ENCODE measurements at places on chromosomes 11 and 22.

DNA sequence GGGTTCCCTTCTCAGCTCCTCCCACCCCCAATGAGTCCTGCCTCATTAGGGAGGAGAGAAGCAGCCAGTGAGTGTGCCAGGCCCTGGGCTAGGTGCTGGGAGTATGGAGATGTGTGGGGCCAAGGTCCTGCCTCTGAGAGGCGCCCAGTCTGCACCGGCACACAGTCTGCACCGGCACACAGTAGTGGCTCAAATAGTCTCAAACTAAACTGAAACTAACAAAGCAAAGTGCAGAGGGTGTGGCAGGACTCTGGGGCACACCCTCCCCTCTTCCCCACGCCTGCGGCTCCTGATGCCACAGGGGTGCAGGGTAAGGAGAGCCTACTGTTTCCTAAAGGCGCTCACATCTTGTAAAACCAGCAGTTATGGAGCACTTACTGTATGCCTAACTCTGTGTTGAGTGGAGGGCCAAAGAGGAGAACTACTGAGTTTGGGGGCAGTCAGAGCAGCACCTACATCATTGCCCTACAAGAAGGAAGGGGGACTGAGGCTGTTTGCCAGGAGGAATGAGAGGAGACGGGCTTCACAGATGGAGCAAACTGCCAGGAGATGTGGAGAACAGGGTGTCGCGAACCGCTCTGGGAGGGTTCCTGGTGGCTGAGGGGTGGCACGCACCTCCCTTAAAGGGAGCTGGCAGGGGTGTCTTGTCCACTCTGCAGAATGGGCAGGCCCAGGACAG lies 939 bp upstream of the SH3BP1 start:
- no peak for DNase-seq

DNA sequence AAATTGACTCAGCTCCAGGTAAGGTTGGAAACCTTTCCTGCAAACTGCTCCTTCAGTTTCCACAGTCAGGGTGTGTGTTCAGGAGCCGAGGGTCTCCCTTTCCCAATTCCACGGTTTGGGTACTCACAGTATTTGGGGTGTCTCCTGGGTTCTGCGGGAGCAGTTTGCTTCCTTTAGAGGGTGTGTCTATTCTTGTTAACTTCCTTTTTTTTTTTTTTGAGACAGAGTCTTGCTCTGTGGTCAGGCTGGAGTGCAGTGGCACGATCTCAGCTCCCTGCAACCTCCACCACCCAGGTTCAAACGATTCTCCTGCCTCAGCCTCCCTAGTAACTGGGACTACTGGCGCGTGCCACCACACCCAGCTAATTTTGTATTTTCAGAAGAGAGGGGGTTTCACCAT lies 251.4 kb downstream of the LUZP2 start:
- no peak for DNase-seq

GRCh38 chr11:63032457-63032856 lies 16.8 kb upstream of the SLC22A8 start:
- DNase-seq, result no peak

DNA sequence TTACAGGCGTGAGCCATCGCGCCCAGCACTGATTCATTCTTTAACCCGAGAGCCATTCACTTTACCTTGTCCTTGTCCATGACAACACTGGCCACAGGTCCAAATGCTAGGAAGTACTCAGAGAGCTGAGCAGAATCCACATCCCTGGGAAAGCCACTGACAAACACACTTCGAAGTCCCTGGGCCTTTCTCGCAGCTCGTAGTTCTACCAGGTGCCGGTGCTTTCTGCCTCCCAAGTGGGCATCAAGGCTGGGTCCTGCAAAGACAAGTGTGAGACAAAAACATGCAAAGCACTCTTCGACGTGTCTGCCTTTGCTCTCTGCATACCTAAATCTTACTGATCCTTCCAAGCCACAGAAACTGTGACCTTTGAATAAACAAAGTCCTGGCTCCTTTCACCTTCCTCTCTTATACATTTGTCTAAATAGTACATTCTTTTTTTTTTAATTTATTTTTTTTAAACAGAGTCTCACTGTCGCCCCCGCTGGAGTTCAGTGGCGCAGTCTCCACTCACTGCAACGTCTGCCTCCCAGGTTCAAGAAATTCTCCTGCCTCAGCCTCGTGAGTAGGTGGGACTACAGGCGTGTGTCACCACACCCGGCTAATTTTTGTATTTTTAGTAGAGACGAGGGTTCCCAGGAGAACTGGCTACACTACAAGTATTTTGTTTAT lies 2.2 kb downstream of the TUT1 start:
- DNase-seq, result no peak

DNA sequence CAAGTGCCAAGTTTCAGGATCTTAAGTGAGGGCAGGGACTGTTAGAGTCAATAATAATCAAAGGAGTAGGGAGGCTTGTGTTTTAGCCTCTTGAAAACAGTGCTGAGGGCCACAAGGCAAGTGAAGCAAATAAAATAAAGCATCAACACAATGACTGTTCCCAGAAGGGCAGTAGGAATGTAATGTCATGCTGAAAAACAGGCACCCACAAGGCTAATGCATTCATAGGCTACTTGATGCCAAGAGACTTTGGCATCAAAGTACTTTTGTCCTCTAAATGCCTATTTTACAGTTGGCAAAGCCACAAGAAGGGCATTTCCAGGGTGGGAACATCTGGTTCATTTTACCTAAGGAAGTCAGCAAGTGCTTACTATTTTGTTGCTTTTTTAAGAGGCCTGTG lies 22.9 kb downstream of the RAB39A start:
- DNase-seq, result no peak

GRCh38 chr11:2748814-2749554 lies 49.2 kb upstream of the KCNQ1OT1 start:
- DNase-seq, result no peak

DNA sequence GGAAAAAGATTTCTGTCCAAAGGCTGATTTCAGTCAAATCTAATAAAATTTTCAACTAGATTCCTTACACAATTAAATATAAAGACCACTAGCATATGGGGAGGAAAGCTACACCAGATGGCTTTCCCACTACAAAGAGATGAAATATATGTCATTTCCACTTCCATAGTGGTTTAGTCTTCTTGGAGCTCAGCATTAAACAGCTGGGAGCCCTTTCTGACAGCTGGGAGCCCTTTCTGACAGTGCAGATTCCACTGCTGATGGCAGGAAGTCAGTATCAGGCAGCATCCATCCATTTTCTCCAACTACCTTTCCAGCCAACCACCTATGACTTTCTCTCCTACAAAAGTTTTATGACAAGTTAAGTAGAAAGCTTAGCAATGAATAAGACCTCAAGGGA lies 177.9 kb downstream of the RRAS2 start:
- DNase-seq, result no peak

- no peak for DNase-seq
Observed at GRCh38 chr11:65586676-65587075, 8.9 kb downstream of the KCNK7 start.

DNA sequence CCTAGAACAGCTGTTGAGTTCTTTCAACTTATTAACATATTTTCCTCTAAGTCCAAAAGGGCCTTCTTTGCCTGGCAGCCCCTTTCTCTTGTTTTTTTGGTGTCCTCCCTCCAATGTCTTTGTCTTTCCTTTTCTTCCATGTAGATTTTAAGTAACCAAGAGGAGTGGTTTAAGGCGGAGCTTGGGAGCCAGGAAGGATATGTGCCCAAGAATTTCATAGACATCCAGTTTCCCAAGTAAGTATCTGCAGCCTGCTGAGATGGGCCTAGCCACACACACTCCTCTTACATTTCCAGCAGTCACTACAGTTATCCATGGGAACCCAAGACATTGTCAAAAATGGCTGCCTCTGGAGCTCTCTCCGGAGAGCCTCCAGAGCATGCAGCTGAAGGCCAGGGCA lies 4.5 kb upstream of the TMA7B start:
- DNase-seq, result no peak

DNA sequence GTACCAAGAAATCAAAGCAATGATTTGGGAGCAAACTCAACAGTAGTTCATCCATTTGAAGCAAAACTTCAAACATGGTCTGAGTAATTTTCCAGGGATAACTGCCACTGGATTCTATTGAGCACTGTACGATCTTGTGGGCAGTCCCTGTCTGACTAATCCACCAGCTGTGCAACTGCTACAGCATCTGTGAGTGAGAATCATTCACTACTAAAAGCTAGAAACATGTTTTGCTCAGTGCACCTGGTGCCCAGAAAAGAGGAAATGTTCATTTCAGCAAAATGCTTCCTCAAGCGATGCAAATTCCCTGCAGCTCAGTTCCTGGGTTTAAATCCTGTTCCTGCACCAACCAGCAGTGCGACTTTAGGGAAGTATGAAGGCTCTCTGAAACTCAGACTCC lies 1077.9 kb downstream of the DLG2 start:
- DNase-seq, result no peak

GRCh38 chr22:44102121-44102520 lies 78.0 kb downstream of the PARVB start:
- DNase-seq, result no peak

DNA sequence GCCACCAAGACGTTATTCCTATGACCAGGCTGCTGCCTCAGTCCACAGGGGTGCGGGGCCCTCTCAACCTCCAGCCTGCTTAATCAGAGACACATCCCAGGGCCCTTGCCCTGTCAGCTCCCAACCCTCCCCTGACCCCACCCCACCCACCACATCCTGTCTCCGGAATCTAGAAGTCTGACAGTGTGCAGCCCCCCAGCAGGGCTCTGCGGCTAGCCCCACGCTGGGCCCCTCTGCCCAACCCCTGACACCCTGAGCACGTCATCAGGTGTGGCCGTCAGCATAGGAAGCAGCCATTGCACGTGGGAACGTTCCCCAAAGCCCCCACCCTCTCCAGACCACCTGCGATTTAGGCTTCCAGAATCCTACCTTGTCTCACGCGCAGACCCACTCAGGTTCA lies 34.3 kb upstream of the IGSF9B start:
- no peak for DNase-seq

GRCh38 chr11:16293204-16293681 lies 63.1 kb downstream of the SOX6 start:
- no peak for DNase-seq

DNA sequence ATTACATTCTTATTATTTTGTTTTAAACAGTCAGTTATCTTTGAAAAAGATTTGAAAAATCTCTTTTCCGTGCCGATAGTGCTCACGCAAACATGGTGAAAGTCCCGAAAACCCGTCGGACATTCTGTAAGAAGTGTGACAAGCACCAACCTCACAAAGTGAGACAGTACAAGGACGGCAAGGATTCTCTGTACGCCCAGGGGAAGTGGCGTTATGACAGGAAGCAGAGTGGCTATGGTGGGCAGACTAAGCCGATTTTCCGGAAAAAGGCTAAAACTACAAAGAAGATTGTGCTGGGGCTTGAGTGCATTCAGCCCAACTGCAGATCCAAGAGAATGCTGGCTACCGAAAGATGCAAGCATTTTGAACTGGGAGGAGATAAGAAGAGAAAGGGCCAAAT lies 28.7 kb upstream of the CTSD start:
- DNase-seq, result no peak

DNA sequence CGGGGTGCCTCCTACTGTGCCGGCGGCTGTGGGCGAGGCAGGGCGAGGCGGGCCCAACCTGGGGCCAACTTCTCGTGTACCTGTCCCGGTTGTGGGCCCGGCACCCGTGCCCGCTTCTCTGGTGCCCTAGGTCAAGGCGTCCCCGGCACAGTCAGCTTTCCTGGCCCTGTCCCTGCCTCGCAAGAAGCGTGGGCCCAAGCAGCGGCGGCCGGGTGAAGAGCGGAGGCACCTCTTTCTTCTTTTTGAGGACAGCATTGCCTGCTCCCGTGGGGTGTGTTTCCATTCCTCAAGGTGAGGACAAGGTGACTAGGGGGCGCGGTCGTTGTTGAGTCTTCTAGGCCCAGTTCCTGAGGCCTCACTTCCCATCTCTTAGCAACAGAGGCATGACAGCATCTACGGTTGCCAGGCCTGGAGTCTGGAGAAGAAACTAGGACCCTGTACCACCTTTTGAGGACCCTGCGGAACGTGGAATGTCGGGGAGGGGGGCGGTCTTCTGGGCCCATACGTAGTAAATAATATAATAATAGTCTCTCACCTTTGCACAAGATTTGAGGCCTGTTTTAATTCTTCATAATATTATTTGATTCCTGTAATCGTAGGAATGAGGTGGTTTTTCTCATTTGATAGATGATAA lies 418 bp downstream of the ACO2 start:
- no peak for DNase-seq

DNA sequence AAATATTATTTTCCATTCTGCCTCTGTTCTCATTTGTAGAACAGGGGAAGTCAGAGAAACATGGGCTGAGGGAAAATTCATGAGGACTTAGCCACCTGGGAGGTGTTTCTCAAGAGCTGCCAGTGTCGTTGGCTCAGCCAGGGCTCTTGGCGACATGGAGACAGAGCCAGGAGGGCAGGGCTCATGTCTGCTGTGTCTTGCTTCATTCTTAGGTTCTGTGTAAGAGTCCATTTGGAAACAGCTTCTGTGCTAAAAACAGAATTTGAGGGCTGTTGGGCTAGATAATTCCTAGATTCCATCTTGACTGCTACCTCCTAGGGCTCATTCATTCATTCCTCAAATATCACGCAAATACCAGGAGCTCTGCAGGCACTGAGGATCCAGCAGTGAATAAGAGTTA lies 15.1 kb upstream of the MRGPRX2 start:
- DNase-seq, result no peak

DNA sequence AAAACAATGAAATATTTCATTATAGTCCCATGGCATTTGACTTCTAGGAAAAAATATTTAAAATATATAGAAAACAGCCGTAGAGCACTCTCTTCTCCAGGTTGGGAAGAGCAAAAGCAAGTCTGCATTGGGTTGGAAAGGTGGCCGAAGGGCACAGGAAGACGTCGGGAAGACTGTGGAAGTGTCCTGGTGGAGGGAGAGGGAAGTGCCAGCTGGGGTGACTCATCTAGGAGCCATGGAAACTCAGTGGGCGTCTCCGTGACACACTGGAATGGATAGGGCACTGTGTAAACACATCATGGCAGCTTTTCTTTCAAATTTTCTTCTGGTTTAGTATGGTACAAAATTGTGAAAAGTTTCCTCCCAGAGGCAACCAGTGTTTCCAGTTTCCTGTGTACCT lies 12.7 kb downstream of the GTPBP1 start:
- no peak for DNase-seq

- no peak for DNase-seq
Observed at GRCh38 chr11:87266751-87267150, 229.0 kb downstream of the TMEM135 start.

DNA sequence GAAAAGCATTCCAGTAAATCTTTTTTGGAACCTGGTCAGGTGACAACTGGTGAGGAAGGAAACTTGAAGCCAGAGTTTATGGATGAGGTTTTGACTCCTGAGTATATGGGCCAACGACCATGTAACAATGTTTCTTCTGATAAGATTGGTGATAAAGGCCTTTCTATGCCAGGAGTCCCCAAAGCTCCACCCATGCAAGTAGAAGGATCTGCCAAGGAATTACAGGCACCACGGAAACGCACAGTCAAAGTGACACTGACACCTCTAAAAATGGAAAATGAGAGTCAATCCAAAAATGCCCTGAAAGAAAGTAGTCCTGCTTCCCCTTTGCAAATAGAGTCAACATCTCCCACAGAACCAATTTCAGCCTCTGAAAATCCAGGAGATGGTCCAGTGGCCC lies 24.1 kb upstream of the TTC36 start:
- no peak for DNase-seq

GRCh38 chr22:37391702-37392101 lies 35.6 kb downstream of the ELFN2 start:
- no peak for DNase-seq

- no peak for DNase-seq
Observed at GRCh38 chr22:40190501-40190900, 12.8 kb downstream of the TNRC6B start.

All from NCI-H187 treated with DMSO at 0.1 percent for 48 hours (cell line).